Renal pelvis (tissue), 12 donors: ENCODE measurements at places on chromosomes 2 and 18. TPM values are rescaled to one million over a fixed set of nuclear protein-coding genes. Genes with fewer than 3 reads are reported as not detected.

- DNase-seq, result no peak
Measured at GRCh38 chr2:28608500-28609424, 112.9 kb downstream of the PLB1 start.

GRCh38 chr2:28772351-28772750 lies 20.7 kb downstream of the PPP1CB start:
- DNase-seq, result no peak

CFAP65 gene
- 0.56 TPM for polyA plus RNA-seq

- no peak for DNase-seq
Measured at GRCh38 chr2:39512941-39513340, 75.9 kb upstream of the MAP4K3 start.

EVX2 gene
- not detected for polyA plus RNA-seq

MROH2A gene
- polyA plus RNA-seq, result not detected

DNA sequence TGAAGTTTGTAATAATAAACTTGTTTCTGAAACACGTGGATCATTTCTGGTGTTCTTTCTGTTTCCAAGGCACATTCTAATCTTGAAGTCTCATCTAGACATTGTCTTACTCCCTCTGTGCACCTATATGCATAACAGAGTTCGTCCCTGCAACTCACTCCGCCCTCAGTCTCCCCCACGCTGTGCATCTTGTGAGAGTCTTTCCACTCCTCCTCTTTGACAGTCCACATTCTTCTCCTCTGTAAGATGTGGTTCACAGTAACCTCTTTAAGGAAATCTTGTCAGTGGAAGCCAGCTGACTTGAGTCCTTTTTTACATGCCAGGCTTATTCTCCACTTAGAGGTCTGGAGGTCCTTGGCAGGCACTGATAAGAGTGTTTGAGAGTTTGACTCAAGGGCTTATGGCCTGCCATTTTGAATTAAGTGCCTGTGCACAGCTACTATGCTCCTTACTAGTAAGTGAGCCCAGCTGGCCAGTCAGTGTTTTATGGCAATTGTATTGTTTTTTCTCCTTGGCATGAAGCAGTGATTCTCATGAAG lies 108.9 kb upstream of the IL1R2 start:
- DNase-seq, result no peak

GALNT3 gene
- polyA plus RNA-seq, result 19.4 TPM

DNA sequence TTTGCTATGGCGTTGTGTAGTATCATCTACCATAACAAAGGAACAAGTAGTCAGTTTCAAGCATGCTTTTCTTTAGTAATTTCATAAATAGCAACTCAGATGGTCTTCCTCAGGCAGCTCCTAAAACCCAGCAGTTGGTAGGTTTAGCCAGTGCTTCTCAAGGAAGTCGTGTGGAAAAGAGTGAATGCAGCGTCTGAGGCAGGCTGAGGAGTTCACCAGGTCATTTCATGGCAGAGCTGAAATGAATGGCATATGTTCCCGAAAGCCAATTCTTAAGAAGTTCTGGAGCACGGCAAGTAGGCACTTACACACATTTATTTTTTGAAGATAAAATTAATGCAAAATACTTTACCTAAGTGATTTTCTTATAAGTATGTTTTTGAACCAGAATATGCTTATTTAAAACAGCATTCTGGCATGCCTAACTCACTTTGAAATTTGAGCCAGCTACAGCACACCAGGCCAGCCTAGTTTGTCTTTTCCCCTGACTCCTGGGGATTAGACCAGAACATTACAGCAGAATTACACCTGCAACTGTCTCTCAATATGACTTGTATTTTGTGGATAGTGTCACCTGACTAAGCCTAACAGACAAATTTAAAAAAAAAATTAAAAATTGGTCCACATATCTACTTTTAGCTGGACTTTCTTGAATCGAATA lies 62.2 kb downstream of the OSBPL6 start:
- no peak for DNase-seq
